Stimulated activated CD8-positive, alpha-beta memory T cell treated with anti-CD3 and anti-CD28 coated beads, Interleukin-12 subunit alpha, Interleukin-12 subunit beta, amount 100 ng/mL, for 4 hours (primary cell): ENCODE measurements at places on chromosomes 5 and 9.

GRCh38 chr9:124260769-124261603 is 3.2 kb downstream of the NEK6 start:
- no peak for DNase-seq

- DNase-seq: no peak
Observed at GRCh38 chr9:129552064-129552463, 68.8 kb downstream of the C9orf50 start.

DNA sequence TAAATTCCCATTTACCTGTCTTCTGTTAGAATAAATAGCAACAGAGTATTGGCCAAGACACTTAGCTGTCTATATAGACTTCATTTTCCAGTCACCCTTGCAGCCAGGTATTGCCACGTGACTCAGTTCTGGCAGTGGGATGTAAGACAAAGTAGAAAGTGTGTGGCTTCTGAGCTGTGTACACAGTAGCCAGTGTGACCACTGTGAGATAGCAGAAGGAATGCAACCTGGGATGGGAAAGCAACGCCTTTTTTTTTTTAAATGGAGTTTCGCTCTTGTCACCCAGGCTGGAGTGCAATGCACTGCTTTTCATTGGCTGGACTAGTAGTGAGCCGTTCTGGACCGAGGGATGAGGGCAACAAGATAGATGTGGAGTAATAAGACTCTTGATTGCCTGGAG is 64.5 kb upstream of the UBTD2 start:
- DNase-seq: no peak

DNA sequence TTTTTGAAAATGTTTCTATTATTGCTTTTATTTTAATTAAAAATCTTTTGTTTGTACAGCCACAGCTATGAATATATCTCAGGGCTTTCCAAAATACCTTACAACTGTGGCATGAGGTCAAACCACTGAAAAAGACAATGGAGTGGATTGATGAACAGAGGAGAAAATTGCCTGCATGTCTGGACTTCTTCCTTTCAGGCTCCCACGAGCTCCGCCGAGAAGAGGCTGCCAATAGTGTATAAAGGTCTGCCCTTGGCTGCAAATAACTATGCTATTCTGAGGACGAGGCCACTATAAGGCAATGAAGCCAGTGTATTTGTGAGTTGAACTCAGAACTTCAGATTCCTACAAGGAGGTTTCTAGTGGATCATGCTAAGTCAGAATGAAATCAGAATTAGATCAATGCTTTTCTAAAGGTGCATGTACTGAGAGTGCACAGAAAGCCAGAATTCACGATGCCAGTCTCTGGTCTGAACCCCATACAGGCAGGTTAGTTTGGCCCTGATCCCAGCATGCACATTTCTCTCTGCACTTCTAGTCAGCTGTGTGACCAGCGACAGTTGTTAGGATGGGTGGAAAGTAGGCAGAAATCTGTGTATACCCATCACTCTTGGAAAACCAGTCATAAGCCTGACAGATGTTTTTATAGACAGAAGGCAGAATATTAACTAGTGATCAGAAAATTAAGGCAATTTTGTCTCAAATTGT is 42.7 kb upstream of the PLPP1 start:
- DNase-seq: no peak

- no peak for DNase-seq
Observed at GRCh38 chr9:138053321-138053868, 175.8 kb downstream of the CACNA1B start.

- no peak for DNase-seq
Observed at GRCh38 chr9:122364783-122365150, 6.1 kb upstream of the PTGS1 start.

DNA sequence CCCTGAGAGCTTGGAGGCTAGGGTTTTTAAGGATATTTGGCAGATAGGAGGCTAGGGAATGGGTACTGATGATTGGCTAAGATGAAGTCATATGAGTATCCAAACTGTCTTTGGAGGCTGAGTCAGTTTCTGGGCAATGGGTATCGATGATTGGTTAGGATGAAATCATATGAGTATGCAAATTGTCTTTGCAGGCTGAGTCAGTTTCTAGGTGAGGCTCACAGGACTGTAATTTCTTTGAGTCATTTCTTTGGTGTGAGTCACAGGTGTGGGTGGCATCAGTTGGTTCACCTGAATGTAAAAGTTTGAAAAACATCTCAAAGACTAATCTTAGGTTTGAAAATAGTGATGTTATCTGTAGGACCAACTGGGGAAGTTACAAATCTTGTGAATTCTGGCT is 1068.0 kb downstream of the NR2F1-AS1 start:
- DNase-seq: no peak
